ENCODE measurements at places on chromosomes 12 and 14.

DNA sequence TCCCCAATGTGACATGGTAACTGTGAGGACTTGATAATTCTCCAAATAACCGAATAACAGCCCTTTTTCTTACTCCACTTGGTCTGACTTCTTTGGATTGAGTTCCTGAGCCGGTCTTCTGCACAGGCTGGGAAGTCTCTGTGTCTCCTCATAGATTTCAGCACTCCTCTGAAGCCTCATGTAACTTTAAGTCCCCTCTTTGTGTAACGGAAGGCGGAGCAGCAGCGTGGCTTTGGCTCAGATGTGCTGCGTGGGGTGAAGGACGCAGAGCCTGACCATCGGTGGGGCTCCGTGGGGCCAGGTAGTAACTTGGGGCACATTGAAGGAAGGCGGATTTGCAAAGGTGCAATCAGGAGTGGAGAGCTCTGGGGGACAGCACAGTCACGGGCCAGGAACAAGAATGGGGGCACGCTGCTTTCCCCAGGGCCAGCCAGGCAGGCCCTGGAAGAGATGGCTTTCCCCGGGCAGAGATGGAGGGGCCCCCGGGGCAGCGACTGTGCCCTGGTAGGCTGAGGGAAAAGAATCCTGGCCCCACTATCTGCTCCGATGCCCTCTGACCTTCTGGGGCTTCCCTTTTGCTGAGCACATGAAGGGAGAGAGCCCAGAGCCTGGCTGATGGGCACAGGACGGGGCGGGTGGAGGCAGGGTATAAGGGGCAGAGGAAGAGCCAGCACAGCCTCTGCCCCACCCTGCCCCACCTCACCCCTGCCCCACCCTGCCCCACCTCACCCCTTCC, 56.9 kb downstream of the ADGRD1 start:
- H3K27me3 ChIP-seq, result no peaks in the 10 kb centered on the region
- DNase-seq, result no peak
- H3K27ac ChIP-seq, result no peak overlapping the region
- no peaks in the 10 kb centered on the region for H3K36me3 ChIP-seq
- H3K4me1 ChIP-seq, result peaks cover 12% of the 10 kb centered on the region

DNA sequence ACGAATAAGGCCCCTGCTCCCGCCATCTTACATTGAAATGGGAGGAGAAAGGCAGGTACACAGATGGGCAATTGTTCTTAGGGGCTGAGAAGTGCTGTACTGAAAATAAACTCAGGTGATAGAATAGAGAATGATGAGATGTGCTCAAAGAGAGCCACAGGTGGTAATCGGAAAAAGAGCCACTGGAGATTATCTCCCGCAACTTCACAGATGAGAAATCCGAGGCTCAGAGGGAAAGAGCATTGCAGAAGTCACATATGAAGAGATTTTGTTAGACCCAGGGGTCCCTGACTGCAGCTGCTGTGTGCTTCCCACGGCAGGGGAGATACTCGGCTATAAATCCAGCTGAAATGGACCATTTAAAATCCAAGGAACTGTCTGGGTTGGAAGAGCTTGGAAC, 73.7 kb downstream of the PRIMA1 start:
- no peak overlapping the region for H3K4me3 ChIP-seq
- H3K4me1 ChIP-seq, result peaks cover 11% of the 10 kb centered on the region
- peaks cover 2% of the 10 kb centered on the region for H3K27me3 ChIP-seq
- no peaks in the 10 kb centered on the region for H3K36me3 ChIP-seq
- no peak for DNase-seq
- H3K27ac ChIP-seq, result no peak overlapping the region

DNA sequence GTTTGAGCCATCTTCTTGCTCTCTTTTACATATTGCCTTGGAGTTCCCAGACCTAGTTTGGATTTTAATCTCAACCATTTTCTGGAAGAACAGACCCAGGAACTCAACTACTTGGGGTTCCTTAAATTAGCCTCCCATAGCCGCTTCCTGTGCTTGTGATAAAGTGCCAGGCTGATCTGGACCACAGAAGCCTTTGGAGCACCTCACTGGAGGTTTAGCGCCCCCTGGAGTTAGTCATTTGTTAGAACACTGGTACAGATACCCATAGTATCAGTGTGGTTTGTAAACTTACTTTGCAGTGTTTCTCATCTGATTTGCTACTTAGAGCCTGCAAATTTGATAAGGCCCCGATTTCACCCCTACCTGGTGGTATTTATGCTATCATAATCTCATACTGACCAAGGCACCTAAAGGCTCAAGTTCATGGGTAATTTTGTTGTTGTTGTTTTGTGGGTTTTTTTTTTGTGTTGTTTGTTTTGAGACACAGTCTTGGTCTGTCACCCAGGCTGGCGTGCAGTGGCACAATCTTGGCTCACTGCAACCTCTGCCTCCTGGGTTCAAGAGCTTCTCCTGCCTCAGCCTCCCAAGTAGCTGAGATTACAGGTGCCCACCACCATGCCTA, 3.7 kb downstream of the UNC119B start:
- H3K4me3 ChIP-seq, result no peak overlapping the region
- H3K27me3 ChIP-seq, result no peaks in the 10 kb centered on the region

DNA sequence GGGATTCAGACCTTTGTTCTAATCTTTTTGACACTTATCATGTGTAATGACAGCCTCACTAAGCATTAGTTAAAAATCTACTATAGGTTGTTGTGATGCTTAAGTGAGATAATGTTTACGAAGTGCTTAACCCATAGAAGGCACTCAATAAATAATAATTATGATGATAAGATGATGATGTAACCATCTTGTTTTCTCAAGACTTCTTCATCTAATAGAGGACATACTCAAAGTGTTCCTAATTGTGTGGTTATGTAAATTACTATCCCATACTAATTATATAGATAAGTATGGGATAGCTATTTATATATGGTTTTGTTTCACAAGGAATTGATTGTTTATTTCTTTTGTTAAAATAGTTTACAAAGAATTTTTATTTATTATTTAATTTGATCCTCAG, 76.9 kb downstream of the MIPOL1 start:
- no peak overlapping the region for H3K27ac ChIP-seq
- DNase-seq, result no peak
- no peaks in the 10 kb centered on the region for H3K4me1 ChIP-seq

DNA sequence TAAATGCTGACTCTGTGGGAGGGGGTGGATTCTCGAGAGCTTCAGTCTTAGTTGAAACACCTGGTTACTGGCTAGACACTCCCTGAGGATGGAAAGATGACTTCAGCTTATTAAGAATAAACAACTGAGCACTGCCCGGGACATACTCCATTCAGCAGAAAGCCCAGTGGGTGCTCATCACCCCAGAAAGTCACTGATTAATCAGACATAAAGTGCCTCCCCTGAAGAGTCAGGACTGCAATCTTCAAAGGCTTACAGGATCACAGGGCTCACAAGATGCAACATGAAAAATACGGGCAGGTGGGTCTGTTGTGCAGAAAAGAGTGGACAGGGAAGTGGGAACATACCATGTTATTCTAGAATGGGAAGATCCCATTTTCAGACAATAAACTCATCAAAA, 207.0 kb downstream of the CALM1 start:
- H3K36me3 ChIP-seq, result no peaks in the 10 kb centered on the region
- no peak overlapping the region for H3K27ac ChIP-seq
- no peaks in the 10 kb centered on the region for H3K27me3 ChIP-seq
- no peak for DNase-seq
- no peak overlapping the region for H3K4me3 ChIP-seq
- H3K4me1 ChIP-seq, result peaks cover 16% of the 10 kb centered on the region

- H3K36me3 ChIP-seq, result no peaks in the 10 kb centered on the region
- H3K27ac ChIP-seq, result no peak overlapping the region
- H3K27me3 ChIP-seq, result no peaks in the 10 kb centered on the region
- DNase-seq, result no peak
- no peak overlapping the region for H3K4me3 ChIP-seq
- no peaks in the 10 kb centered on the region for H3K4me1 ChIP-seq
Observed at GRCh38 chr12:76552343-76552938, 7.1 kb downstream of the OSBPL8 start.

DNA sequence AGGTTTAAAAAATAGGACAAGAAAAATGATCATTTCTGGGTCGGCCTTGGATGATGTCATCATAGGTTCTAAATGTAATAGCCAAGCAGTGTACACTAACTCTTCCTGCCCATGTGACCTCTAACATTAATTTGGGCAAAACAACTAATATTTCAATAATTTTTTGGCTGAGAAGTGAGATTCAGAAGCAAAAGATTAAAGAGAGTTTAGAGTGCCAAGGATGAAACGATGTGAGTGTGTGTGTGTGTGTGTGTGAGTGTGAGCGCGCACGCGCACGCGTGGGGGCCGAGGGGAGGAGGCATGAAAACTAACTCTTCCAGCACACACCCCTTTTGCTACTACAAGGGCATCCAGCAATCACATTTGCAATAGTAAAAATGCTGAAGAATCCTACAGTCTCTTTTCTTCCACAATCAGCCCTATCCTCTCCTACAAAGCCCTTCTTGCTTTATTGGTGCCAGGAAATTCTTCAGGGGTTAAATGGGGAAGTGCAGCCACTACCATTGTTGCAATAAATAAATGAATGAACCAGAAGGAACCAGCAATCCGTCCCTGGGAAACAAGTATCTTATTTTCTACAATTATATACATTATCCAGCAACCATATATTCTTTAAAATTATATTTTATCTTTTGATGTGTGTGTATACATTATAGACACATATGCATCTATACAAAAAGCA, 52.9 kb downstream of the PEBP1 start:
- H3K27ac ChIP-seq, result peak overlapping the region; percentile 69
- peak overlapping the region; percentile 40 for H3K4me3 ChIP-seq
- DNase-seq, result peak; percentile 81
- H3K36me3 ChIP-seq, result peaks cover 2% of the 10 kb centered on the region
- peaks cover 18% of the 10 kb centered on the region for H3K4me1 ChIP-seq

DNA sequence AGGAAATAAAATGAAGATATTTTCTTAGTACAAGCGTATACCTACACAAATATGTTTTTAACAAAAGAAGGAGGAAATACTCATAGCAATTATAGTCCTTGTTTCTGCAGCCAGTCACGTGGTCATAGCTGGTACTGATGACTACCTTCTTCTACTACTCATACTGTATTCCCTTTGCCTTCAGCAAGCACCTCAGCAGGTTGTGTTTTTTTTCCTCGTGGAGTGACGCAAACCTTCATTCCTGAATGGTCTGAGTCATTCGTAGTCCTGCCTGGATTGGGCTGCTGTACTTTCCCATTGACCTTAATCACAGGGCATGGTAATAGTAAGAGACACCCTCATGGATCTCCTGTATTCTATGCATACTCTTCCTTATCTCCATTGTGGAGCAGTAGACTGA, 25.7 kb upstream of the SLC16A7 start:
- no peak for DNase-seq
- no peaks in the 10 kb centered on the region for H3K36me3 ChIP-seq
- no peaks in the 10 kb centered on the region for H3K4me1 ChIP-seq
- H3K4me3 ChIP-seq, result no peak overlapping the region
- no peaks in the 10 kb centered on the region for H3K27me3 ChIP-seq
- H3K27ac ChIP-seq, result no peak overlapping the region

DNA sequence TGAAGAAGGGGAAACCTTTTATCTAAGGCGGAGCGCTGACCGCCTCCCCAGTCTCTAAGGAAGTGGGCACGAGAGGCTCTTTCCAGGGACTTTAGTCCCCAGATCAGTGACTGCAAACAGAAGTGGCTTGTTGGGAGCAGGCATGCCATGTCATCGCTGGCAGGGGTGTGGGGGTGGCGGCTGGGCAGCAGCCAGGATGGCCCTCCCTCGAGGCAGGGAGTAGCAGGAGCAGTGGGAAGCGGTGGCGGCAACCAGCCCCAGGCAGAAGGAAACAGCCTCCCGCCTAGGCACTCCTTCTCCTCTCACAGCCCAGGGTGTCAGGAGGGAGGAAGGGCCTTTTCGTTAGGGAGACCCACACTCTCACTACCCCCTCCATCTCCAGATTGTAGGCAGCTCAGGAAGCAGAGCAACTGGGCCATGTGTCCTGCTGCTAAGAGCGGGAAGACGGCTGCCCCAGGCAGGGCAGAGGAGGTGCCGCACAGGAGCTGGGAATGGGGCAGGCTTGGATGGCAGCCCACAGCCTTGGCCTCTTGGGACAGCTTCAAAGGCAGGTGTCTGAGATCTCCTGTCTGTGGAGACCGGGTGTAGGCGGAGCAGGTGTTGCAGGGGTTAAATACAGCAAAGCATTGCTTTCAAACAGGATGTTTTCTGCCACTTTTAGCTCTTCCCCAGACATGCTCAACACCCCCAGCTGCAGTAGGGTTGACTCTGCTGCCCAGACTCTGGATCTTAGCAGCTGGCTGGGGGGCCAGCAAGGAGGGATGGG, 21.8 kb downstream of the VDR start:
- no peak overlapping the region for H3K4me3 ChIP-seq
- no peak overlapping the region for H3K27ac ChIP-seq
- no peaks in the 10 kb centered on the region for H3K36me3 ChIP-seq
- H3K27me3 ChIP-seq, result no peaks in the 10 kb centered on the region
- peaks cover 9% of the 10 kb centered on the region for H3K4me1 ChIP-seq

GRCh38 chr12:62767946-62768345, 167.0 kb downstream of the PPM1H start:
- H3K27me3 ChIP-seq, result no peaks in the 10 kb centered on the region
- H3K36me3 ChIP-seq, result no peaks in the 10 kb centered on the region
- no peak overlapping the region for H3K27ac ChIP-seq
- no peak overlapping the region for H3K4me3 ChIP-seq
- no peak for DNase-seq

GRCh38 chr14:54342806-54343205, 54.0 kb upstream of the CDKN3 start:
- peaks cover 14% of the 10 kb centered on the region for H3K4me1 ChIP-seq
- H3K27me3 ChIP-seq, result no peaks in the 10 kb centered on the region

DNA sequence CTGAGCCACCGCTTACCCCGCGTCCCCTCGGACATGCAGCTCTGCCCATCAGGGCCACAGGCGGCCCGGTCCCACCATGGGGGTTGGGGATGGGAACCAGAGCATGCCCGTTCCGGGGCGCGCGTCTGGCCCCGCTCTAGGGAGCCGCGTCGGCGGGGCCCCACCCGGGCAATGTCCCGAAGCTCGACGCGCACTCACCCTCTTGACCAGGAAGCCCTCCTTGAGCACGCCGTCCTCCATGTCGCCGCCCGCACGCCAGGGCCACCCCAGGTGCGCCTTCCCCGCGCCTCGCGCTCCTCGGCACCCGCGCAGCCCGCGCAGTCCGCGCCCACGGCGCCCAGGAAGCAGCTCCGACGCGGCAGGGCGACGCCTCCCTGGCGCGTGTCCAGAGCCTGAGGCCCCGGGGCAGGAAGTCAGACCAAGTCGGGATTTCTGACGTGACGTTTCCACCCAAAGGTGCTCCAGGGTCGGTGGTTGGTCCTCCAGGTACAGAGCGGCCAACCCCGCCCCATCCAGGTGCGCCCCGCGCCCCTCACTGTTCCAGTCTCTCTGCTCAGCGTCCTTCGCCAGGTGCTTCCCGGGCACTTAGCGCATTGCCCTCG, at the start of gene PLEK2:
Gene PLEK2 (minus strand): TSS at position 346 of the 602 bp plus-strand sequence. CDS start 106 bp downstream, at position 240.
- H3K36me3 ChIP-seq, result no peaks in the 10 kb centered on the region
- no peaks in the 10 kb centered on the region for H3K4me1 ChIP-seq
- H3K4me3 ChIP-seq, result no peak within 1 kb of the TSS

GRCh38 chr14:97477353-97477752, 680.2 kb downstream of the VRK1 start:
- no peak for DNase-seq
- no peaks in the 10 kb centered on the region for H3K36me3 ChIP-seq
- no peaks in the 10 kb centered on the region for H3K27me3 ChIP-seq
- no peaks in the 10 kb centered on the region for H3K4me1 ChIP-seq
- H3K4me3 ChIP-seq, result no peak overlapping the region

- H3K27me3 ChIP-seq, result no peaks in the 10 kb centered on the region
- no peaks in the 10 kb centered on the region for H3K36me3 ChIP-seq
- no peak overlapping the region for H3K27ac ChIP-seq
- no peaks in the 10 kb centered on the region for H3K4me1 ChIP-seq
- no peak for DNase-seq
- no peak overlapping the region for H3K4me3 ChIP-seq
Observed at GRCh38 chr14:20775901-20776300, 5.2 kb upstream of the RNASE6 start.

Measured in muscle of leg (tissue), 16 donors.